ENCODE measurements at places on chromosomes 13 and 19. TPM values are rescaled to one million over a fixed set of nuclear protein-coding genes. Genes with fewer than 3 reads are reported as not detected.

GRCh38 chr13:27132538-27132937 lies 39.1 kb downstream of the USP12 start:
- DNase-seq, result no peak

DNA sequence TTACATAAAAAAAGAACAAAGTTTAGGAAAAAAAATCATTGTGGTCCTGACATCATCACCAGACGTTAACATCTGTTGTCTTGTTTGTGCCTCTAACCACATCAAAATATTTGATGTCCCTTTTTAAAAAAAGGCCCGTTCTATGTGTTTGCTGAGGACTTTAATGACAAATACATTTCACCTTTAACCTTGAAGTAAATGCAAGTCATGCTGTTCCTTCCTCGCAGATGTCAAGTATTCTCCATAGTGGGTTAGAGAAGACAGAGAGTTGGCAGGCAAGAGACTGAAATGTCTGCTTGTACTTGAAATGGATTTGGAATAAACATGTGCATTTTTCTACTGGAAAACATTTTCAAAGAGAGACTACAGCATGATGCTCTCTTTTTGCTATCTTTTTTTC lies 134.9 kb downstream of the FGF9 start:
- DNase-seq, result no peak

DNA sequence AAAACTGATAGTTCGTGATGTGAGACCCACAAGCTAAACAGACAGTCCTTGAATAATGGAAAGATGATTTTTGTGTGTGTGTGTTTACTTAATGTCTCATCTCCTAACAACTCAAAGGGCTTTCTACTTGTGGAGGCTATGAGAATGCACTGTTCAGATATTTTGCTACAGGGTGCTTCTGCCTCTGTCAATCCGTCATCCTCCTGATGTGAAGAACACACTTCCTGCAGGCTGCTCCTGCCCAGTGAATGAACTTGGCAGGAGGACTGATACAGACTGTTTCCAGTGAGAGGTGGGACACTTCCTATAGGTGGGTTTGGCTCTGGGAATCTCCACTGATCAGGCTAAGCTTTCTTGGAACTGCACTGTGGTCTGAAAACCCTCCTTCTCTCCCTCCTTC lies 168.4 kb upstream of the STARD13 start:
- no peak for DNase-seq

Gene IL11
- total RNA-seq, result not detected

- peak; percentile 32 for DNase-seq
Measured at GRCh38 chr13:21075011-21075378, 13.6 kb upstream of the LATS2 start.

Gene SLC17A7
- total RNA-seq, result 0.64 TPM

GRCh38 chr19:11692127-11692790 lies 46.5 kb downstream of the ZNF823 start:
- DNase-seq, result no peak

- no peak for DNase-seq
Measured at GRCh38 chr13:43353631-43354030, 330.2 kb downstream of the DNAJC15 start.

GRCh38 chr13:46963904-46964303 lies 67.1 kb upstream of the HTR2A start:
- DNase-seq, result no peak

All from heart right ventricle (tissue), 16 donors.